Natural killer cell (primary cell): ENCODE measurements at places on chromosomes 3 and 15. TPM values are rescaled to one million over a fixed set of nuclear protein-coding genes. Genes with fewer than 3 reads are reported as not detected.

GRCh38 chr15:63344731-63345390 is 36.8 kb downstream of the CA12 start:
- DNase-seq = no peak

DNA sequence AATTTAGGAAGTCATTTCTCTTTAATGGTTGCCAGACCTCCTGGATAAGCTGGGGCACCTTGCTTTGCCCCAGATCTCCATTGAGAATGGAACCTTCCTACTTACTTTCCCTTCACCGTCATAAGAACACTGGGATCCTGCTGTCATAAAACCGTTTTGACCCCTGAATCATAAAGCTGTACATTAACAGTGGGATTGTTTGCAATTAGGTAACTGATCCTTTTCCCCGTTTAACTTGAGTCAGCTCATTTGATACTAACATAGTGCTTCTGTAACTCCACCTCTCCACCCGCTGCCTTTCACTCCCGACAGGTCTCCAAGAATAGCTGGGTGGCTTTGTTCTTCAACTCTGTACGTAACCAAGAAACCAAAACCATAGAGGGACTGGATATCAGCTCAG is 308.2 kb upstream of the WNT5A start:
- no peak for DNase-seq

- DNase-seq = no peak
Observed at GRCh38 chr3:21839176-21839575, 88.2 kb upstream of the ZNF385D start.

- DNase-seq = no peak
Observed at GRCh38 chr15:70410371-70410985, 312.8 kb upstream of the TLE3 start.

Gene SSUH2
- total RNA-seq = not detected

GRCh38 chr15:70098153-70098460 is 390 bp upstream of the TLE3 start:
- no peak for DNase-seq

DNA sequence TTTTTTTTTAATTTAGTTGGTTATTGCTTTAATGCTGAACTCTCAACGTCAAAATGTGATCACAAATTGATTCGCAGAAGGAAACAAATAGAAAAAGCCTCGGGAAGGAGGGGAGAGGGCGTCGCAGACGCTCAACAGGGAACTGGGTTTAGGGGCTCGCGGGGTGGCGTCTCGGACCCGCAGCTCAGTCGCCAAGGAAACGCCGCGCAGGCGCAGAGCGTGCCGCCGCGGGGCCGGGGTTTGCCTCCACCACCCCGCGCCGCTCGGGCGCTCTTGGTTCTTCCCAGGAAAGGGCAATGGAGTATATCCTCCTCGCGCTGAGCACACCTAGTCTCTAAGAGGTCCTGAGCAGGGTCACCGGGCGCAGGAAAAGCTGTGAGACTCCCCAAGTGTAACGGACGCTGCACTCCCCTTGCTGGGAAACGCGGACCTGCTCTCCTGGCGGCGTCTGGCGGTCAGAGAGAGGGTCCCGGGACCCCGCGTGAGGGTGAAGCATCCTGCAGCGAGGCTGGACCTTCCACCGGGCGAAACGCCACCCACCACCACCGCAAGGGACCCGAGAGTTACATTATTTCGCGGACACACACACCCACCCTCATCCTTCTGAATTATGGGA is 753 bp downstream of the PLCH1 start:
- no peak for DNase-seq

DNA sequence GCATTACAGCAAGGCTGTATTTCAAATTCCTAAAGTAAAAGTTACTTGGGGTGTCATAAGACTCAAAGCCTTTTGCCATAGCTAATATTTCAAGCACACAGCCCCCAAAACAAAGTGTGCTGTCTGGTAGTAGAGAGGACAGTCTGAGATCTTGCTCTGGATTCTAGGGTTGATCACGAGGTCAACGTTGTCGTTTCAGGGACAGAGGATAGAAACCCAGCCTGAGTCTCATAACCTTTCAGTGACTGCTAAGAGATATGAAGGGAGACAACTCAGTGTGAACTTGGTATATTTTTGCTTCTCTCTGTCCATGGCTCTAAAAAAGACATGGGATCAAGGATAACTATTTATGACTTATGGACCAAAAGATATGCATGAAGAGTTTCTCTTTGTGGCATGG is 25.6 kb upstream of the MINDY4B start:
- no peak for DNase-seq

Gene MYZAP
- total RNA-seq = not detected

Gene CHRFAM7A
- 32.5 TPM for total RNA-seq

Gene POPDC2
- total RNA-seq = 7.9 TPM

DNA sequence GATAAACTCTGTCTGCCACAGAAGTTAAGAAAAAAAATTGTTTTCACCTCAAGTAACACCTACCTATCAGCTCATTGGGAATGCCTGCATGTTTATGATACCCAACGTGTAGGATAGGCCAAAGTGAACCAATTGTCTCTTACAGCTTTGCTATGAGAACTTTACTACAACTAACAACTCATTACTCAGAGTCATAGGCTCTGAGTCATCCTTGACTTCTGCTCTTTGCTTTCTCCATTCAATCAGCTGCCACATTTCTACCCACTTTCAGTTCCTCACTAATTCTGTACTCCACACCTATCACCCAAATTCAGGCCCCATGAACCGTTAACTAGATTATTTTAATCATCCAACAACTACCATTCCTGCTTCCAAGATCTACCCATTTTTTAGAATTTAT is 843.9 kb downstream of the TUSC7 start:
- DNase-seq = no peak

DNA sequence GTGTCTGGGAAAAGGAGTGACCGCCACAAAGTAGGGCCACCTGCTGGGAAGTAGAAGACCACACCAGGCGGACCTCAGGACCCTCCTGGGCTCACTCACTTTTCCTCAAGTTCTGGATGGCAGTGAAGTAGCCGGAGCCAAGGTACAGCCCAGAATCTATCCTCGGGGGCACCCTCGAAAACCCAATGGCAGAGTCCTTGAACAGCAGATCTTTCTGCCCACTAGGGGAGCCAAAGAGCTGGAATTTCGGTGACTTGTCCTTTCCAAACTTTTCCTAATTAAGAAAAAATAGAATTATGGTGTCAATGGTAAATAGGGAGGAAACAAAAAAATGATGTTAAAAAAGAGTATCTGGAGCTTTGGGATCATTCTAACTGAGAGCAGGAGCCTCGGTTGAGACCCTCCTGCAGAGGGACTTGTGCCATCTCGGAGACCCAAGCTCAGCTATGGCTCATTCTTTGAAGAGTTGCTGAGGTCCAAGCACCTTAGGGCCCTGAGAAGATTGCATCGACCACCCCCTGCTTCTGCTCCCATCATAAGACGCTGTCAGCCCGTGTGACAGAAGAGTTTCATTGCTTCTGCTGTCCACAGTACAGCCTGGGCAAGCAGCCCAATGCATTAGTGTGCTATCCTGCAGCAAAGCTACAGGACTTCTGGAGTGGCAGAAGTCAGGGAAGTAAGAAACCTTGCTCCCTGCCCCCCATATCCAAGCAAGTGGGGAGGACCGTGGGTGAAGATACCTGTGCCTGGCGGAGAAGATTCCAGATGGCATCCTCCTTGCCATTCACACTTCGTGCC is 14.8 kb downstream of the LTF start:
- no peak for DNase-seq

Gene GOLGA6B
- not detected for total RNA-seq

DNA sequence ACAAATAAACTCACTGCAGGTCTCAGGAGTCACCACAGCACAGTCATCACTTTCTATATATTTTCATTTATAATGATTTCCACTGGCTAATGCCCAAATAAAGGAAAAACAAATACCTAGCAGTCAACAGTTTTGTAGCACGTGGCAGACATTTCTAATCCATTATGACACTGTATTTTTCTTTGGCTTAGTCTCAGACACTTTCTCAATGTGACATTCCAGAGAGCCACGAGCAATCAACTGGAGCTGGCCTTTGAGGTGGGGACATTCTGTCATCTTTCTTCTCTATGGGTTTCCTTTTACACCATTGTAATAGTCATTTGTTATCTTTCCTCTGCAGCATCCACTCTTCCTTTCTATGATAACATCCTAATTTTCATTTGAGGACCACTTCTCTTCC is 119.7 kb downstream of the WNT5A start:
- no peak for DNase-seq

Gene CADPS
- not detected for total RNA-seq

DNA sequence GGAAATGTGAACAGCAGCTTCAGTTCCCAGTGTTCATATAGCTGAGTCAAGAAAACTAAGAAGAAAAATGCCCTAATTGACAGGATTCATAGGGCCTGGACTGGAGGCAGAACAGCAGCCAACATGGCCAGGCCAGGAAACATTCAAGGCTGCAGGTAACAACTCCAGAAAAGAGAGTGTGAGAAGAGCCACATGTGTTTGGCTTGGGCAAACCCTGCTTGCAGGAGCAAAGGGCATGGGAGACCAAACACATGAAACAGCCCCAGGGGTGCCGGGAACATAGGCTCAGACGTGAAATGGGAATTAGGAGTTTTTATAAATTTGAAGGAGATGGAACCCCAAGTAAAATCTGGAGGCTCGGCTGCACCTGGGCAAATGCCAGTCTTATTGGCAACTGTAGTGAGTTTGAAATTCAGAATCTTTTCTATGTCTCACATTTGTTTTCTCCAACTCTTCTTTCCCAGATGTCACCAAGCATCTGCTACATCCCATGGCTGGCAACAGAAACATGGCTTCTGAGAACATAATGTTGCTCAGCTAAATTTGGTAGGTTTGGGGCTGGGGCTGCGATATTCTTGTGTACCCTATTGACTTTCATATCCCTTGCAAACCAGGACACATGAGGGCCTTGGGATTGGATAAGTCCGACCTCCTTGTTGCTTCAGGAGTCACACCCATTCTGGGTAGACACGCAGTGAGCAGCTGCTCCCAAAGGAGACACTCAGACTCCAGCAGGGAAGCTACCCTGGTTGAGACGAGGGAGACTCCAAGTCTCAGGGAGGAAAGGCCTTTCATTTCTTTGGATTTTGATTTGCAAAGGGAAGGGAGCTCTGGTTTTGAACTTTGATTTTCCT is 98.9 kb upstream of the CLSTN2 start:
- no peak for DNase-seq

Gene LINGO1
- not detected for total RNA-seq

GRCh38 chr3:142104763-142105162 is 44.6 kb downstream of the TFDP2 start:
- DNase-seq = no peak

Gene SLC6A6
- total RNA-seq = 43.7 TPM
